Activated CD4-positive, alpha-beta T cell treated with anti-CD3 and anti-CD28 coated beads for 4 hours (primary cell): ENCODE measurements at places on chromosomes 2 and 18.
A peak's percentile ranks its signal among the peaks of the same experiment; 100 is the strongest.

- DNase-seq, result no peak
Measured at GRCh38 chr2:81283081-81283480, 978.5 kb upstream of the LRRTM1 start.

DNA sequence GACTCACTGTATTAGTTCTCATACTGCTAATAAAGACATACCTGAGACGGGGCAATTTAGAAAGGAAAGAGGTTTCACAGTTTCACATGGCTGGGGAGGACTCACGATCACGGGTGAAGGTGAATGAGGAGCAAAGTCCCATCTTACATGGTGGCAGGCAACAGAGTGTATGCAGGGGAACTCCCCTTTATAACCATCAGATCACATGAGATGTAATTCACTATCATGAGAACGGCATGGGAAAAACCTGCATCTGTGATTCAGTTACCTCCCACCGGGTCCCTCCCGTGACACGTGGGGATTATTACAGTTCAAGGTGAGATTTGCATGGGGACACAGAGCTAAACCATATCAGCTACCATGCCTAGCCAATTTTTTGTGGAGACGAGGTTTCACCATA lies 168.2 kb downstream of the NEDD4L start:
- DNase-seq, result no peak

- no peak for DNase-seq
Measured at GRCh38 chr18:21741562-21742314, 1.1 kb downstream of the MIB1 start.

DNA sequence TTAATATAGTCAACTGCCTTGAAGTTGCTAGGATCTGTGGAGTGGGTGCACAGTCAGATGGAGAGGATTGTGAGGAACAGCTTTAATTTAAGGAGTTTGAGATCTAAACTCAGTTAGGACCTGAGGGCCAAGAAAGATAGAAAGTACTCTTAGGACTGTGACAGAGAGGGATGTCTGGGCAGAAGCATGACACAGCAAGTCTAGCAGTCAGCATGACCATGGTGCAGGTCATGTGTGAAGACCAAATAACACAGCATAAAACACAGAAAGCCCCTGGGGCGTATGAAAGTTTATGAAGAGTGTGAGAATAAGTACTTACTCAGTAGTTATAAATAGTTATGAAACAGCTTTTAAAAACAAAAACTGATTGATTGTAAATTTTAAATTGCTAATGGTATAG lies 107.2 kb downstream of the GALNT1 start:
- DNase-seq, result no peak

DNA sequence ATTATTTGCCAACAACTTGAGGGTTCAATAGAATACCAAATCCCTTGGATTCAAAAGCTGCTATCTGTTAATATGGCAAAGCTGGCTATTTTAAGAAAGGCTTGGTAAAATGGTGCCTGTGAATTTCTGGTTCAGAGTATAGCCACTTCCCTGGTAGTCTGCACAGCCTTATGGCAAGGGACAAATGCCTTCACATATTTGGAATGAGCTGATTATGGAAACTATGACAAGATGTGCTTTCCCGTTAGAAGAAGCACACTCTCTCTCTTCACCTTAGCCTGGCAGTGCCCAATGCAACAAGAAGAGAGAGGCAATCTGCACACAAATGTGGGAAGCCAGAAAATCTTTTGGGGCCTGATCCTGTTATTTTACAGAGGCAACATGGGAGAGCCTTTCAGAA lies 47.5 kb upstream of the MAP3K20 start:
- DNase-seq, result no peak

DNA sequence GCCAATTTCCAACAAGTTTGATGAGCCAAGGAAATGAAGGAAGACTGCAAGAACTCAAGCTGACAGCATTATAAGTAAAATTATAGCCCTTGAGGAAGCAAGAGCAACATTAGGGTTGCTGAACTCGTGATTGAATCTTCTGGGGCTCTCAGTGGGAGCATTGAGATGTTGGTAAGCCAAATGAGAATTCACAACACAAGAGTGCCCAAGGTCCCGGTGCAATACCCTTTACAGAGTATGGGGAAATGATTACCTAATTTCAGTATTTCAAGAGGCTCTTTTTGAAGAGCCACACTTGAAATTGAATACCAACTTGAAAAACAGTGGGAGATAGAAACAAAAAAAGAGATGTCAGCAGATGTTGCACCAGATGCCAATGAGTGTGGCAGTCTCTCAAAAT lies 554.5 kb downstream of the STK39 start:
- no peak for DNase-seq

DNA sequence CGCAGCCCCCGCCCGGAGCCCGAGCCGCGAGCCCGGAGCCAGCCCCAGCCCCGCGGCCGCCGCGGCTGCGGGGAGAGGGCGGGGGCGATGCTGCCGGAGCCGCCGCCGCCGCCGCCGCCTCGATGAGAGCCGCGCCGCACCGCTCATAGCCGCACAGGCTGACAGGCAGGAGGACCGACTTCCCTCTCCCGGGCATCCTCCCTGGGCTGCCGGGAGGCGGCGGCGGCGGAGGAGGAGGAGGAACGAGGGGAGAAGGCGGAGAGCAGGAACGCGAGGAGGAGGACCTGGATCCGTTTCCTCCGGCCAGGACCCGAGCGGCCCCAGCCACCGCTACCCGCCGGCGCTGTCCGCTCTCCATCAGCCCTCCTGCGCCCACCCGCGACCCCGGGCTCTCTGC lies 370 bp downstream of the KLHL29 start:
- peak; percentile 11 for DNase-seq

GRCh38 chr18:67845035-67845434 lies 328.5 kb upstream of the DSEL start:
- no peak for DNase-seq

DNA sequence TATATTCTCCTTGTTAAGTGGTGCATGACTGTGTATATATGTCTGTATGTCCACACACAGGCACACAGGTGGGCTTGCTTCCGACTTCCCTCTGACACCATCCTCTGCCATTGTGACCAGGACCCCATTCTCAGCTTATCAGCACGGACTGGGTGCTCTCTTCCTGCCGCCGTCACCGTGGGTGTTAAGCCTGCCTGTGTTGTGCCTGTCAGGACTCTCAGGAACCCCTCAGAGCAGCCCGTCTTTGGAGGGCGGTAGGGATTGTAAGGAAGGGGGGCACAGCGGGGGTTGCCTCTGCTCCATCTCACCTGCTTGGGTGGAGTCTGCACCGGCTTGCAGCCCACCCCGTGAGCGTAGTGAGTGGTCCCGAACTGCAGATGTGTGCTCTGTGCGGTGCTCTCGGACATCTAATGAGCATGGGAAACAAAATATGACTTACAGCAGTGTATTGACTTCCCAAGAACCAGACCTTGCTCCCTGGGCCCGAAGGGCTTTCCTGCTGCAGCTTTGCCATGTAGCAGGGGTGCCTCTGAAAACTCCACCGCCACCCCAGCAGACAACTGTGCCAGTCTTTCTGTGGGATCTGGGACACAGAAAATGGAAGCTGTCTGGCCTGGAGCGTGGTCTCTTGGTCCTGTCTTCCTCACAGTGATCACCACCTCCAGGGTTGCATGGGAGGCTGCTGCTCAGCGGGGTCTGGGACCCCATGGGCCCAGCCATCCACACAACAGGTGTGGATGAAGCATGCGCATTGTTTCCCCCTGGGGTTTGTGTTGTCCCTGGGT lies 58.9 kb downstream of the SH3RF3 start:
- no peak for DNase-seq

DNA sequence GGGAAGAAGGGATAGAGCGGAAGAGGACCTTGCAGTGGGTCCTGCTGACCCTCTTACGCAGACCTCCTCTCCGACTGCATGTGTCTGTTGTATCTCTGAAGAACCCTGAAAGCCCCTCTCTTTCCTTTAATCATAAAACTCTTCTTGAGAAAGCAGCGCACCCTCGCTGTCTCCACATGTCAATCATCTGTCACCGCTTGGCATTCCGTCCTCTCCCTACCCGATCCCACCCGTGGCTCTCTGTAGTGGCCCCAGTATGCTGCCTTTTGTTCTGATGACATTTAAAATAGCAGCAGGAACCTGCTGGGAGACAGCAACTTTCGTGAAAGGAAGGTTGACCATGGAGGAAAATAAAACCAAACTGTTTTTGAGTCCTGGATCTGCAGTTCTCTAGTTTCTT lies 582.9 kb upstream of the SALL3 start:
- DNase-seq, result no peak

DNA sequence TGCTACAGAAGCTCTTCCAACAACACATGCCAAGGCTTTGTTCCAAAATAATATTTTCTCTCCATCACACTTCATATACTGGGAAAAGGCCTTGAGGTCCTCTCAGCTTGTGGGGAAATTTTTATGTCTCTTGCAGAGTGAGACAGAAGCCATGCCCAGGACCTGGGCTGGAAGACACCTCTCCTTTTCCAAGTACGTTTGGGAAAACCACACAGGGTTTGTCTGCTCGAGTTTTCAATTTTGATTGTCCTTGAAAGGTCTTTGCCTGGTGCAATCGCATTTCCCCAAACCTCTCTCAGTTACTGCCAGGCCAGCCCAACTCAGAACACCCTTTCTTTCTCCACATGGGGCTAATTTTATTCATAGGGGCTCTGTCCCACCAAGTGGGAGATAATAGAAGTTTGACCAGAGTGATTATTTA lies 272.2 kb downstream of the OSR1 start:
- DNase-seq, result no peak

GRCh38 chr2:47534179-47534919 lies 131.4 kb downstream of the MSH2 start:
- no peak for DNase-seq

GRCh38 chr2:158112992-158113391 lies 11.3 kb downstream of the UPP2 start:
- no peak for DNase-seq
